ENCODE measurements at places on chromosomes 11 and 22.
A peak's percentile ranks its signal among the peaks of the same experiment; 100 is the strongest.

- no peak for DNase-seq
Measured at GRCh38 chr22:33401291-33401690, 343.1 kb upstream of the SYN3 start.

DNA sequence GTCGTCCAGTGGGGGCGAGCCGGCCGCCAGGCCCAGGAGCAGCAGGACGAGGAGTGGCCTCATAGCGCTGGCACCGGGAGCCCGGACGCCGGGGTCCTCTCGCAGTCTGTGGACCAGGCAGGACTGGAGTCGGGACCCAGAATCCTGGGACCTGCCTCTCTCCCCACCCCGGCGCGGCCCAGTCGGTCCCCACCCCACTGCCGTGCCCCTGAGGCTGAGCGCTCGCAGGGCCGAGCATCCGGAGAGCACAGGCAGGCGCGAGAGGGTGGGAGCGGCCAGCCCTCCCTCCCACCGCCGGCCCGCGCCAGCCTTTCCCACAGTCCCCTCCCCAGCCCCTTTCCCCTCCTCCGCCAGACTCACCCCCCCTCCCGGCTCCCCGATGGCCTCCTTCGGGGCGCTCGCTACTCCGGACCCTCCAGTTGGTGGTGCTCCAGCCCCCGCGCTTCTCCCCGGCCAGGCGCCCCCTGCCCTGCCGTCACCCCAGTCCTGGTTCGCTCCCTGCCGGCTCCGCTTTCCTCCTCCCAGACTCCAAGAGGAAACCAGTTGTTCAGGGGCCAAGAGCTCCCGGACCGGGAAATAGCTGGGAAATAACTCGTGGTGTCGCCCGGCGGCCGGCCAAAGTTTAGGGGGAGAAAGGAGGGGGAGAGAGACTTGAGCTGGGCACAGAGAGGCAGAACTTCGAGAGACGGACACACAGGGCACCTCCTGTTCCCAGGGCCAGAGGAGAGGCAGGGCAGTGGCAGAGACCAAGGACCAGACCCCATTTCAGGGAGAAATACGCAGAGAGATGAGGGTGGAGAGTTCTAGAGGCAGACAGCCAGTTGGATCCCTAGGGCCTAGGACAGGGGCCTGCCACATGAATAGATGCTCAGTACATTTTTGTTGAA is at the start of gene C1QTNF5:
Gene C1QTNF5, minus strand, starts transcription at position 549 of the 887 bp plus-strand sequence. Its CDS starts 486 bp downstream, at position 63.
- DNase-seq = no peak

GRCh38 chr11:126393143-126393542 is 37.7 kb downstream of the ST3GAL4 start:
- no peak for DNase-seq

DNA sequence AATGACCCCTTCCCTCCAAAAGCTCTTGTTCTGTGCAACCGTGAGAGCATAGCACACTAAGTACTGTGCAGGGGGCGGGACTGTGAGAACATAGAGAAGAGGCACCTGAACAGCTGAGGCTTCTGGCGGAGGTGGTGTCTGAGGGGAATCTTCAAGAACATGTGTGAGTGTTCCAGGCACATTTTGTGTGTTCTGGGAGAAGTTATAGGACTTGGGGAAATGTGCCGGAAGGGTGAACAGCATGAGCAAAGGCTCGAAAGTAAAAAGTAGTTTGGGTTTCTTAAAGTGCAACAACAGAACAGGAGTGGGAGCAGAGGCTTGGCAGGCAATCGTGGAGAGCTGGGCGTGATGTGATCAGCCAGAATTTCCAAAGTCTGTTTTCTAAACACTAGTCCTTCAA is 12.4 kb upstream of the SYN3 start:
- no peak for DNase-seq

DNA sequence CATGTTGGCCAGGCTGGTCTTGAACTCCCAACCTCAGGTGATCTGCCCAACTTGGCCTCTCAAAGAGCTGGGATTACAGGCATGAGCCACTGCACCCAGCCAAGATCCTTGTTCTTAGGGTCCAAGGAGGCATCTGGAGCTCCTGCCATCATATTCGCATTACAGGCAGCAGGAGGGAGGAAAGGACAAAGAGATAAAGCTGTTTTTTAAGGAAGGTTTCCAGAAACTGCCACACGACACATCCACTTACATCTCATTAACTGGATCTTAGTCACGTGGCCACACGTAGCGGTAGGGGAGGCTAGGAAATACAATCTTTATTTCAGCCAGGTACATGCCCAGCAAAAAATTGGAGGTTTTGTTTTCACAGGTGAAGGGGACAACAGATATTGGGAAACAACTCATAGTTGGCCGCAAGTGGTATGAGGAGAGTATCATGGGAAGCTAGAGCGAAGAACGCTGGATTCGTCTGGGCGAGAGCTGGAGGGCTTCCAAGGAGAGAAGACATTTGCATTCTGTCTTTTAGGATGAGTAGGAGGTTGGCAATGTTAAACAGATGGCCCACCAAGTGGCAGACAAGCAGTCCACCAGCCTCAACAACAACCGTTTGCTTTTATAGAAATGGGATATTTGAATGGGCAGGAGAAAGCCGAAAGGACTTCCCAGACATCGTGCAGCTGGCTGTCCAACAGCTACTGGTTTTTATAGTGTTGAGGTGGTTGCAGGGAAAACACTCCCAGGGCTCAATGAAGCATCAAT is 39.2 kb upstream of the DMC1 start:
- DNase-seq = no peak

DNA sequence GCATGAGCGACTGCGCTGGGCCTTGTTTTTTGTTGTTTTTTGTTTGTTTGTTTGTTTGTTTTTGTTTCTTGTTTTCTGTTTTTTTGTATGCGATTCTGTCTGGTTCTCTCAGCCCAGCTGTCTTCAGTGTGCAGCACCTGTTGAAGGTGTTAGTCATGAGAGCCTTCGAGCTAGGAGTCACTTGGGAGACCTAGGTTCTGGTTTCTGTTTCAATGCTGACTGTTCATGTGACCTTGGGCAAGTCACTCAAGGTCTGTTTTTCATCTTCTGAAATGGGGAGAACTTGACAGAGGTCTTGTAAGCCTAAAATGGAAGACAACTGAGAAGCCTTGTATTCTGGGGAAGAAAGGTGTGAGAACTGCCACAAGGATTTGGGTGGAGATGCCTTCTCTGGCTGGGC is 1.8 kb downstream of the DCPS start:
- DNase-seq = no peak

GRCh38 chr22:23178512-23179254 is 1.6 kb upstream of the BCR start:
- DNase-seq = no peak

DNA sequence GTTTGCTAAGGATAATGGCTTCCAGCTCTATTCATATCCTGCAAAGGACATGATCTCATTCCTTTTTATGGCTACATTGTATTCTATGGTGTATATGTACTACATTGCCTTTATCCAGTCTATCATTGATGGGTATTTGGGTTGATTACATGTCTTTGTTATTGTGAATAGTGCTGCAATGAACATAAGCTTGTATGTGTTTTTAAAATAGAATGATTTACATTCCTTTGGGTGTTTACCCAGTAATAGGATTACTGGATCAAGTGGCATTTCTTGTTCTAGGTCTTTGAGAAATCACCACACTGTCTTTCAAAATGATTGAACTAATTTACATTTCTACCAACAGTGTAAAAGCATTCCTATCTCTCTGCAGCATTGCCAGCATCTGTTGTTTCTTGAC is 6.0 kb upstream of the MS4A6E start:
- no peak for DNase-seq

DNA sequence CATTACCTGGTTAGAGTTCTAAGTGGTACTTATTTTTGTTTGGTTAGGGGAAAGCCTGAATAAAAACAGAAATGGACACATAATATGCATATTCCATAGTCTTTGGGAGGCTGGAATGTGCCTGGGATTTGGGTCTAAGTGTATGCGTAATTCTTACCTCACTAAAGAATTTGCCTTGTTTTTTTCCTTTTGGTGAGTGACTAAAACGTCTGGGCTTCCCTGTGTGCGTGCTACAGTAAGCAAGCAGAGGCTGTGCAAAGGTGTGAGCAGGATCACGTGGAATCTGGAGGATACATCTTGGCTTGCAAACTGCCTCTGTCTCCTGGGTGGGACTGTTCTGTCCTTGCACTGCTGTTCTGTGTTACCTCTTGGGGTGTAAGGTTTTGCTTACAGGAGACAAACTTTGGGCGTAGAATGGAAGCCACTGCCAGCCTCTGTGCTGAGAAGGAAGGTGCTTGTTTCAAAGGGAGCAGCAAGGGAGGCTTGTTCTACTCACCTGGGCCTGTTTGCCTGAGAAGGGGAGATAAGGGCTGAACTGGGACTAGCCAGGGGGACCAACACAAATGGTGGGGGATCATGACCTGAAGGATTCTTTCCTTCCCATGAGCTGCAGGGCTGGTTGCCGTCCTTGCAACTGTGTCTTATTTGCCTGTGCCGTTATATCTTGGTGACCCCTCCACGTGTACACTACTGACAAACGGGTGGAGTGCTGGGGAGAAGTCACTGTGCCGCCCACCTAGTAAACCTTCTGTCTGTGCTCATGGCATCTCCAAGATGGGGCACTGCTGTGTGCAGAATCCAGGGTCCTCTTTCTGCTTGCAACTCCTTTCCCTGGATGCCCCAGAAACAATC is 4.5 kb downstream of the NEAT1 start:
- DNase-seq = no peak

DNA sequence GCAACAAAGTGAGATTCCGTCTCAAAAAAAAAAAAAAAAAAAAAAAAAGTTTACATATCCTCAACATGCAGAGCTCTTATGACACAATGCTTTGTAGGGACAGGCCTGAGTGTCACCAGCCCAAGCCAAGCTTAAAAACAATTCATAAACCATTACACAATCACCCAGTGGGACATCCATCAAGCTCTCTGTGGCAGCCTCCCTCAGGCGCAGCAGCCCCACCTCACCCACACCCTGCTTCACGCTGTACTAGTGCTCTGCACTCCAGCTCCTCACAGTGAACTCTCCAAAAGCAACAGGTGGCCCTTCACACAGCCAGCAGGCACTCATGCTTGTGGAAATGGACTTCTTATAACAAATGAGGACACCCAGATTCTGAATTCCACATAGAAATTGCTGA is 3.5 kb upstream of the FOXRED2 start:
- no peak for DNase-seq

DNA sequence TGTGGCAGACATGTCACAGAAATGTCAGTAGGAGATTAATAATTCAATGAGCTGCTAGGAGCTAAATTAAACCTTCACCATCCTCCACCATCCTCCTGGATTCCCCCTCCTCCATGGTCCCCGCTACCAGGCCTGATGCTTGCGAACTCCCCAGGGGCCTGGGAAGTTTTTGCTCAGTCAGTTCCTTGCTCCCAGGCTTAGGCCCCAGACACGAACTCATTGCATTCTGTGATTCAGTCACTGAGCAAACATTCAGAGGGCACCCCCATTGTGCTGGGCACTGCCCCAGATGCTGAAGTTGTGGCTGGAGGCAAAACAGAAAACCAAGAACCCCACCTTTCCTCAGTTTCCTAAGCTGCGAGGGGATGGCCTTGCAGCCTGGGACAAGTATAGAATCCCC is 14.3 kb downstream of the NPTXR start:
- DNase-seq = no peak

DNA sequence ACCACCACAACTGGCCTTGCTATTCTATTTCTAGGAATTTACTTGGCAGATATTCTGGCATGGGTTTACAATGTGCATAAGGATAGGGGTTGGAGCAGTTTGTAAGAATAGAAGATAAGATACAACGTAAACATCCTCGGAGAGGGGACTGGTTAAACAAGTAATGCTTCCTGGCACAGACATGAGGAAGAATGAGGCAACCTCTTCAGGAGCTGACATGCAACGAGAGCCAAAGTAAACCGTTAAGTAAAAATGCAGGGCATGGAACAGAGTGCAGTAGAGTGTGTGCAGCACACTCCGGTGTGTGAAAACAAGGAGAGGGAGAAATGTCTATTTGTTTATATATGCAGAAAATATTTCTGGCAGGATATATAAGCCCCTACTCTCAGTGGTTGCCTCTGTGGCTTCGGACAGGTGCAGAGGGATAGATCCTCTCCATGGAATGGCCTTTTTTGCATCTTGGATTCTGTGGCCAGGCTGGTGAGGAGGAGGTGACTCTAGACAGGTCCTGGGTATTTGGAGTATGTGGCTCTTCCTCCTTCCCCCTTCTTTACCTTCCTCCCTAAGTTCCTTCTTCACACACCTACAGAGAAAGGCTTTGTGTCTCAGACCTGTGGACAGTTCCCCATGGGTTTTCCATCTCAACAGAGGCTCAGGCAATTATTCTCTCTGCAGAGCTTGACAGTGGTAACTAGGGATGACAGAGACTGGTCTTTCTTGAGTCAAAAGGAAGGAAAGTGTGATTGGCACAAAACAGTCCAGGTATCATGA is 2.5 kb downstream of the RAB36 start:
- no peak for DNase-seq

GRCh38 chr11:129273944-129274711 is 82.0 kb upstream of the ARHGAP32 start:
- DNase-seq = no peak

DNA sequence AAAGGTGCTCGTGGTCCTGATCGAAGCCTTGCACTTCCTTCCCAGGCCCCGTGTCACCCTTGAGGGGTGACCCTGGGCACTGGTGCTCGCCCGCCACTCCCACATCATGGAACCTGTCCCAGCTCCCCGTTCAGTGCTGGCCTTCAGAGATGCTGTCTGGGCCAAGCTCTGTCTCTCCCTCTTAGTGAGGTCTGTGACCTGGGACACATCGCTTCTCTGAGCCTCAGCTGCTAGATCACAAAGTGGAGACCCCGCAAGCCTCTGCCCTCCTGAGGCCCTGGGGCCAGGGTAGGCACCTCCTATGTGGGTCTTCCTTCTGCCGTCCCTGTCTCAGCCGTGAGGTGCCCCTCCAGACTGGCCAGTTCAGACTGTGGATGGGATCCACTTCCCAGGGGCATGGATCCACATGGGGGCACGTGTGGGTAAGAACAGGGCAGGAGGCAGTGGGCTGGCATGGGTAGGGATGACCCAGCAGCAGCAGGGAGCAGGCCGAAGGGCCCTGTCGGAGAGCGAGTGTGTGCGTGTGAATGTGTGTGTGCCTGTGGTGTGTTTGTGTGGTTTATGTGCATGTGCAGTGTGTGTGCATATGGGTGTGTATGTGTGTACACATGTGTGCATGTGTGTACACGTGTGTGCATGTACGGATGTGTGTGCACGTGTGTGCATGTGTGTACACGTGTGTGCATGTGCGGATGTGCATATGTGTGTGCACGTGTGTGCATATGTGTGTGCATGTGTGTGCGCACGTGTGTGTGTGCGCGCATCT is 1073.7 kb downstream of the BRD1 start:
- no peak for DNase-seq

DNA sequence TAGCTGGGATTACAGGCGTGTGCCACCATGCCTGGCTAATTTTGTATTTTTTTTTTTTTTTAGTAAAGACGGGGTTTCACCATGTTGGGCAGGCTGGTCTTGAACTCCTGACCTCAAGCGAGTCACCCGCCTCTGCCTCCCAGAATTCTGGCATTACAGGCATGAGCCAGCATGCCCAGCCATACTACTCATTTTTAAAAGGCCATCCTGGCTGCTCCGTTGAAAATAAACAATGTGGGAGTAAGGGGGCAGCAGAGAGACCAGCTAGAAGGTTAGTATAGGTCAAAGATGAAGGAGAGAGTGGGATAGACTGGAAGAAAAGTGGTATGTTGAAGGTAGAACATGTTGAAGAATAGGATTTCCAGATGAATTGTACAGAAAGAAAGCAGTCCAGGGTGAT is 17.6 kb upstream of the LIN7C start:
- peak; percentile 59 for DNase-seq

Data from HS-27A (cell line).